Dermis lymphatic vessel endothelial cell (primary cell): ENCODE measurements at places on chromosomes 3 and 15. TPM values are rescaled to one million over a fixed set of nuclear protein-coding genes. Genes with fewer than 3 reads are reported as not detected.

Gene TFDP2
- 11.3 and 18.7 TPM in 2 replicates for total RNA-seq

Gene ARPC4
- 284 and 296 TPM in 2 replicates for total RNA-seq

Gene STRA6
- 0.11 TPM in 1 of 2 replicates, not detected in the other for total RNA-seq

Gene RYR3
- not detected in 2 replicates for total RNA-seq

Gene CRYGS
- total RNA-seq, result 0.98 and 1.1 TPM in 2 replicates

Gene SPTBN5
- total RNA-seq, result 0.76 and 1.0 TPM in 2 replicates

Gene SCAP
- 39.7 and 46.6 TPM in 2 replicates for total RNA-seq

Gene CCK
- not detected in 2 replicates for total RNA-seq

Gene CLCN2
- 1.8 and 2.6 TPM in 2 replicates for total RNA-seq

Gene P4HTM
- total RNA-seq, result 3.0 and 3.2 TPM in 2 replicates

Gene CATSPER2
- 0.33 and 0.95 TPM in 2 replicates for total RNA-seq

Gene CD86
- not detected in 2 replicates for total RNA-seq

Gene SLC51A
- not detected in 2 replicates for total RNA-seq

Gene MORC1
- total RNA-seq, result not detected in 2 replicates

Gene SLC24A5
- not detected in 2 replicates for total RNA-seq

Gene GOLGA8J
- total RNA-seq, result 0.17 TPM in 1 of 2 replicates, not detected in the other

Gene SUSD5
- total RNA-seq, result 0.17 and 0.33 TPM in 2 replicates

Gene CFAP44
- 0.43 and 2.9 TPM in 2 replicates for total RNA-seq

Gene TNFSF10
- 92.7 and 101 TPM in 2 replicates for total RNA-seq

Gene SEMA7A
- 0.54 and 0.60 TPM in 2 replicates for total RNA-seq

Gene VIPR1
- total RNA-seq, result 0.09 and 0.11 TPM in 2 replicates

Gene XIRP1
- total RNA-seq, result not detected in 2 replicates

Gene RBM15B
- total RNA-seq, result 31.2 and 37.1 TPM in 2 replicates

Gene PLSCR2
- not detected in 2 replicates for total RNA-seq

Gene KCNAB1
- under 0.01 TPM in 1 of 2 replicates, not detected in the other for total RNA-seq

Gene GLDN
- under 0.01 TPM in 1 of 2 replicates, not detected in the other for total RNA-seq

Gene IMPDH2
- 149 and 269 TPM in 2 replicates for total RNA-seq

Gene TTC21A
- total RNA-seq, result 1.3 and 1.4 TPM in 2 replicates

Gene IL12A
- total RNA-seq, result 0.33 and 0.69 TPM in 2 replicates

Gene ANO10
- total RNA-seq, result 32.2 and 32.7 TPM in 2 replicates

Gene CLDN18
- total RNA-seq, result not detected in 2 replicates
